ENCODE measurements at places on chromosomes 1 and 21.

- DNase-seq = no peak
Measured at GRCh38 chr1:26409191-26409807, 1.3 kb upstream of the LIN28A start.

DNA sequence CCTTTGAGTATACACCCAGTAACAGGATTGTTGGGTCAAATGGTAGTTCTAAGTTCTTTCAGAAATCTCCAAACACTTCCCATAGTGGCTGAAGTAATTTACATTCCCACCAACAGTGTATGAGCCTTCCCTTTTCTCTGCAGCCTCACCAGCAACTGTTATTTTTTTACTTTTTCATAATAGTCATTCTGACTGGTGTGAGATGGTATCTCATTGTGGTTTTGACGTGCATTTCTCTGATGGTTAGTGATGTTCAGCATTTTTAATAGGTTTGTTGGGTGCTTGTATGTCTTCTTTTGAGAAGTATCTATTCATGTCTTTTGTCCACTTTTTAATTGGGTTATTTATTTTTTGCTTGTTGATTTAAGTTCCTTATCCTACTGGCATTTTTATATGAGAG is 26.4 kb upstream of the LAMC1 start:
- no peak for DNase-seq

- no peak for DNase-seq
Measured at GRCh38 chr1:3894626-3895278, 5.3 kb downstream of the C1orf174 start.

- DNase-seq = no peak
Measured at GRCh38 chr1:24705260-24706073, 39.8 kb upstream of the CLIC4 start.

GRCh38 chr1:225870911-225871310 is 11.3 kb downstream of the TMEM63A start:
- DNase-seq = no peak

DNA sequence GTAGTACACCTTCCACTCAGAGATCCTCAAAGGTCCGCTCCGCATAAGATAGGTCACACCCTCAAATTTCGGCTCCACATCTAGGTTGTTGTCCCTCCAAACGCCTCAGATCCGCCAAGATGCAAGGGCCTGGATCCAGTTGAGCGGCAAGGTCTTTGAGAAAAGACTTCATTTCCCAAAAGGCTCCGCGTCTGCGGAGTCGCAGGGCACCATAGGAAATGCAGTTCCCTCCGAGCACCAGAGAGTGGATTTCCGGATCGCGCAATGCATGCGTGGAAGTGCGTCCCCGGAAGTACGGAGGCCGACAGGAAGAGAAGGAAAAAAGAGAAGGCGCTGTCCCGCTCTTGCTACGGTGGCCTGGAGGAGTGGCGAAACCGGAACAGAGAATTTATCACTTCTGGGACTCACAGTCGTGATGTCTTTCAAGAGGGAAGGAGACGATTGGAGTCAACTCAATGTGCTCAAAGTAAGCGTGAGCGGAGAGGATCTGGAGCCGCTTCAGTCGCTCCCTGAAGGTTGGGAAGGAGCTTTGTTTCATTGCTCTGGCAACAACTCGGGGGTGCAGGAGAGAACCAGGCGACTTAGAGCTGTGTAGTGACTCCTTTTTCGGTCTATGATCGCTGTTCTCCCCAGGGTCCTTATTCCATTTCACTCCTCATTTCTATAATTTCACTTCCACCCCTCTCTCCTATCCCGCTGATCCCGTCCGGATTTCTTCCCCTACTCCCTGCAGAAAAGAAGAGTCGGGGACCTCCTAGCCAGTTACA is at the start of the genes LYSMD1 and SCNM1:
Gene LYSMD1, minus strand, starts transcription at position 165 of the 767 bp plus-strand sequence. CDS start 644 bp downstream, outside the sequence.
Gene SCNM1, plus strand, starts transcription at position 407 of the 767 bp plus-strand sequence. Its CDS starts 9 bp downstream, at position 416.
- DNase-seq = peak; percentile 88

- no peak for DNase-seq
Measured at GRCh38 chr1:118928739-118929554, 59.2 kb downstream of the TBX15 start.

DNA sequence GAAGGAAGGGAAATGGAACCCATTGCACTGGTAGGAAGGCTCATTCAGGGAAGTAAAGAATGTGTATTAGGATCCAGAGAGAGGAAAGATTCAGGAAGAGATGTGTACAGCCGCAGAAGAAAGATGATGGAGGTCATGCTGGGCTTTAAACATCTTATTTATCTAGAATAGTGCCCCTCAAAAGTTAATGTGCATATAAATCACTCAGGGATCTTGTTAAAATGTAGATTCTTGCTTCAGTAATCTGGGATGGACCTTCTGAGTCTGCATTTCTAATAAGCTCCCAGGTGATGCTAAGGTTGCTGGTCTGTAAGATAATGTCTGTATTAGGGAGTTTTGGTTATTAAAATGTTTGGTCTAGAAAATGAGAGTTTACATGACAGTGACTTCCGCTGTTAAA is 46.3 kb downstream of the ADGRL2 start:
- no peak for DNase-seq

Data from activated naive CD4-positive, alpha-beta T cell (primary cell).